ENCODE measurements at places on chromosomes 4 and X. TPM values are rescaled to one million over a fixed set of nuclear protein-coding genes. Genes with fewer than 3 reads are reported as not detected.

The SSX2 gene
- total RNA-seq = not detected

The PLP1 gene
- 265 TPM for total RNA-seq

GRCh38 chr4:37953620-37954293, 6.4 kb upstream of the PTTG2 start:
- no peak for DNase-seq

The PRDM8 gene
- total RNA-seq = 2.6 TPM

GRCh38 chr4:149031399-149031798, 589.2 kb upstream of the NR3C2 start:
- no peak for DNase-seq

The CSAG3 gene
- total RNA-seq = not detected

The RBM46 gene
- not detected for total RNA-seq

- DNase-seq = no peak
Observed at GRCh38 chr4:120693816-120694215, 228.7 kb downstream of the PRDM5 start.

GRCh38 chrX:74195120-74195519, 108.9 kb upstream of the ZCCHC13 start:
- DNase-seq = no peak

The SH2D1A gene
- 1.9 TPM for total RNA-seq

- no peak for DNase-seq
Observed at GRCh38 chr4:113738251-113738650, 23.3 kb downstream of the CAMK2D start.

The ARX gene
- 0.16 TPM for total RNA-seq

DNA sequence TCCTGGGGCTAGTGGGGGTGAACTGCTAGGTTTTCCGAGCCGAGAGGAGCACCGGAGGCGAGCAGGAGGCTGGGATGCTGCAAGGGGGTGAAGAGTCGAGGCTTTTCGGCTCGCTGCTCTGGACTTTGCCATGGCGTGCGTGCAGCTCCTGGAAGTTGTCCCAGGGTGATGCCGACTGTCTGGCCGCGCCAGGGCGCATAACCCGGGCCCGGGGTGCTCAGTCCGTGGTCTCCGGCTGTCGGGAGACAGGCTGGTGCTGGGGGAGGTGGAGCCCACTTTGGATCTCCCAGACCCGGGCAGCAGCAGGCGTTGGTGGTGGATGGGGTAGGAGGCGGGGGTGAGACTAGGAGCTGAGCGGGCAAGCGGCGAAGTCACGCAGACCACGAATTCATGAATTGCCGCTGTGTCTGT, 793 bp downstream of the GRIA3 start:
- DNase-seq = peak; percentile 6

DNA sequence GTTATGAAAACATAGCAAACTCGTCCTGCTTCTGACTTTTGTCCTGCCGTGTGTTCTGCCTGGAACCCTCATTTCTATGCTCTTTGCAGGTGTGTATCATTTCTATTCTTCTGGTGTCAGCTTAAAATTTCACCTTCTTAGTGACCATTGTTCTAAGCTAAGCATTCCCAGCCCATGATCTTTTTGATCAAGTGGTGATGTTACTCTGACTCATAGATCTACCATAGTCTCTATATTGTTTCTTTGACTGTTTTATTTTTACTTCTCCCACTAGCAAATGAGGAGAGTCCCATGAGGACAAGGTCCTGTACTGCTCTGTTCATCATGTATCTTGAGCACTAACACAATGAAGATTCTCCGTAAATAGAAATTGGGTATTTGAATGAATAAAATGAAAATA, 14.1 kb upstream of the CXCL6 start:
- DNase-seq = no peak

The SLC7A11 gene
- total RNA-seq = 18.7 TPM

- no peak for DNase-seq
Observed at GRCh38 chrX:107603429-107604159, 24.7 kb upstream of the PRPS1 start.

The AMELX gene
- not detected for total RNA-seq

The UFSP2 gene
- total RNA-seq = 26.5 TPM

DNA sequence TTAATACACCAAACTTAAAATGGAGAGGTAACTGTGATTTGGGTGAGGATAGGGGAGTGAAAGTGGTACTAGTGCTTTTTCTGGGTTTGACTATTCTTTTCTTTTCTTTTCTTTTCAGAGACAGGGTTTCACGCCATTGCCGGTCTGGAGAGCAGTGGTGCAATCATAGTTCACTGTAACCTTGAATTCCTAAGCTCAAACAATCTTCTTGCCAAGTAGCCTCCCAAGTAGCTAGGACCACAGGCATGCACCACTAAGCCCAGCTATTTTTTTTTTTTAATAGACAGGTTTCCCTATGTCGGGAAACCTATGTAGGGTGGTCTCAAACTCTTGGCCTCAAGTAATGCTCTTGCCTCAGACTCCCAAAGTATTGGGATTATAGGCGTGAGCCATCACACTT, 3.0 kb upstream of the ARMCX4 start:
- DNase-seq = no peak

- no peak for DNase-seq
Observed at GRCh38 chrX:19882066-19882775, 5.2 kb downstream of the SH3KBP1 start.

The TMPRSS11B gene
- not detected for total RNA-seq

The PCSK1N gene
- total RNA-seq = 9.3 TPM

- no peak for DNase-seq
Observed at GRCh38 chrX:144612076-144612475, 635.2 kb upstream of the SPANXN1 start.

- no peak for DNase-seq
Observed at GRCh38 chr4:16820329-16820728, 78.1 kb downstream of the LDB2 start.

The CLDN34 gene
- total RNA-seq = 0.33 TPM

The HMX1 gene
- 1.1 TPM for total RNA-seq

- DNase-seq = no peak
Observed at GRCh38 chr4:11596989-11597388, 168.3 kb upstream of the HS3ST1 start.

DNA sequence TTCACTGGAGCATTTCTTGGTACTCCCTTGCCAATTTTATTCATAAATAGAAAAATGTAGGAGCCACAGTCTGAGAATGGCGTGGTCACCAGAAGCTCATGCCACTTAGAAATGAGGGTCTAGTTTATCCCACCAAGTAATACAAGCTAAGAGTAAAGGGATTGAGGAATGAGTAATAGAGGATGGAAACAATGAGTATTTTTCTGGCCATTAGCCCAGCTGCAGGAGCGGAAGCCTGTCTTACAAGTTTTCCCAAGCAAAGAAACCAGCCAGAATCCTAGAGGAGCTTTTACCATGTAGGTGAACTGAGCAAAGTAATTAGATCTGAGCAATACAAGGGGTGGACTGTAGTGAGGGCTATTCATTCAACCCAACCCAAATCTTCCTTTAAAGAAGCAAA, 160.7 kb upstream of the NPY2R start:
- no peak for DNase-seq

DNA sequence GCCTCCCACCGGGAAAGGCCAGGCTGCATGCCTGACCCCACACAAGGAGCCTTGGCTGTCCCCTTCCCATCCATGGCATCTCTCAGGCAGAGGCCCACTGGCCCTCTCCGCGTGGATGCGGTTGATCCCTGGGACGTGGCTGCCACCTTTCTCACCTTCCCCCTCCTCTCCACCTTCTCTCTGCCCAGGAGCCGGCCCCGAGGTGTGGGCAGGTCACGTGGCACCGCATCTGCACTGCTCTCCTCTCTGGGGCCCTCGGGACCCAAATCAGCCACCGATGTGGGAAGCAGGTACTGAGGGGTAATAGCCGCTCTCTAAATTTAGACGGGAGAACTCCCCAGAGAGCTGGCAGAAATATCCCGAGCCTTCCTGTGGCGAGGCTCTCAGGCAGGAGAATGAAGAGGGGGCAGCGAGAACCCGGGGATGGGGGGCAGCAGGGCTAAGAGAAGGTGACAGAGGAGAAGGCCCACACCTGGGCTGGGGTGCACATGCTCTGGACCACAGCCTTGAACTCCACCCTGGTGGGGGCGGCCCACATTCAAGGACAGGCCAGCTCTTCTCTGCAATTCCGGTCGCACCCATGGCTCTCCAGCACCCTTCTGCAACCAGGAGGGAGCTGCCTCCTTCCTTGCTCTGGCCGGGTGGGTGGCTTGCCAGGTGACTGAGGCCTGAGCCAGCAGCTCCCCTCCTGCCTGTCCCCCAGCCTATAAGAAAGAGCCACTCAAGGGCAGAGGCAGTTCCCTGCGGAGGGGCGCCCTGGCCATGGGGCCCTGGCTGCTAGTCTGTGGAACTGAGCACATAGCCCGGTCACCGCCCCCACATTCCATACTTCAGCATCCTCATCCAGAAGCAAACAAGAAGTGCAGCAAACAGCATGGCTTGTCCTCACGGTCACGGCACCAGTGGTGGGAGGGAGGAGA, 9.6 kb upstream of the DUSP9 start:
- DNase-seq = no peak

GRCh38 chrX:133985164-133985966, at the start of gene GPC3:
Gene GPC3, minus strand, starts transcription at chrX:133985594.
- peak; percentile 68 for DNase-seq

DNA sequence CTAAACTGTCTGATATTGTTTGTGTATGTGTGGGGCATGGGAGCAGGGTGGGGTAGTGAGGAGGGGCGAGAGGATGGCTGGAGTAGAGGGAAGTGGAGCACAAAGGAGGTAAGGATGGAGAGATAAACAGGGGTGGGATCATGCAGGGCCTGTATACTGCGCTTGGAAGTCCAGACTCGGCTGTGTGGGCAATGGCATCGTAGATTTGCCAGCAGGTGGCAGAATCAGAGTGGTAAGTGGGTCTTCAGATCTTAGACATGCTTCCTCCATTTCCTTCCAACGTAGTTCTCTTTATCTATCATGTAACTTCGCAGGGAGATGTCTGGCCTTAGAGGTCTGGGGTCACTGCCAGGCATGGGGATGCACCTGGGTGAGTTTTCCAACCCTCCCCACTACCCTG, 155.5 kb downstream of the PDGFRA start:
- no peak for DNase-seq

- DNase-seq = no peak
Observed at GRCh38 chr4:85889314-85889713, 414.4 kb downstream of the ARHGAP24 start.

DNA sequence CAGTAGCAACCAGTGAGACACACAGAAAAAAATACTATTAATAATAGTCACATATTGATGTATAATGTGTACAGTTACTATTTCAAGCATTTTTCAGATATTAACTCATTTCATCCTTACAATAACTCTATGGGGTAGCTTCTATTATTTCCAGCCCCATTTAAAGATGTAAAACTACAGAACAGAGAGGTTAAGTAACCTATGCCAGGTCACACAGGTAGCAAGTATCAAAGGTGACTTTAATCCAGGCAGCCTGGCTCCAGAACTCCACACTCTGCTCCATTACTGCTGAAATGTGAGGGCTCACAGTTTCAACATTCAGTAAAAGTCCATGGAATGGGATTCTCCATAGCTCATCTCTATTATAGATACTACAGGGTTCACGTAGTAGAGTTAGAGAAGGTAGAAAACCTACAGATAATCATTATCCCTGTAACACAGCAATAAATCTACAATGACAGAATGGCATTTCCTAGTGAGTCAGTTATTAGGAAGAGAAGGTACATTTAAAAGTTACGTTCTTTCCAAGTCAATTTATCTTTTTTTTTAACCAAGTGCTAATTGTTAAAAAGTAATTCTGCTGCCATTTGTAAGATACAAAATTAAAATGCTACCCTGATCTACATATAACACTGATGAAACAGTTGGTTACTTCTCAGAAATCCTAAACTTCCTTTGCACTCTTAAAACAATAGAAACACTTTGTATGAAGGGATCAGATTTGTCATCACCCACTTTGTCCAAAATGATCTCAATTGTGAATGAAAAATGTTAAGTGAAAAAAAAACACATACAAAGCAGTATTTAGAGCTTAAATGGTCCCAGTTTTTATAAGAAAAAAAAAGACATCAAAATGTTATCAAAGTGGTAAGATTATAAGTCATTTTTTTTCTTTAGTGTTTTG, 18.7 kb downstream of the RELL1 start:
- DNase-seq = no peak

- DNase-seq = no peak
Observed at GRCh38 chrX:39616098-39616729, 481.5 kb downstream of the BCOR start.

DNA sequence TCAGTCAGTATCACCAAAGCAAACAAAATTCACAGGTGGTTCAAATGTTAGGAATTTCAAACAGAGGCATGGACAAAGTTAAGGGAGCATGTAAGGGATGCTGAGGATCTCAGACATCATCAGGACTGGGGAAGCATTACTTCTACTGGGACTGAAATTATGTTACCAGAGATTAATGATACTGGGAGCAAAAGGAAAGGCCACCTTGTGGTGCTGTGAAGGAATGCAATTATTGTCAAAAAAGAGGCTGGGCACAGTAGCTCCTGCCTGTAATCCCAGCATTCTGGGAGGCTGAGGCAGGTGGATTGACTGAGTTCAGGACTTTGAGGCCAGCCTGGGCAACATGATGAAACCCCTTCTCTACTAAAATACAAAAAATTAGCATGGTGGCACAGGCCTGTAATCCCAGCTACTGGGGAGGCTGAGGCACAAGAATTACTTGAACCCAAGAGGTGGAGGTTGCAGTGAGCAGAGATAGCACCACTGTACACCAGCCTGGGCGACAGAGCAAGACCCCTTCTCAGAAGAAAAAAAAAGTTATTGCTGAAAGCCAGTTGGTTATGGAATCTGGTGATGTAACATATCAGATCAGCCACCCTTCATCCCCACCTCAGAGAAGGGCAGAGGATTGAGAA, 954.3 kb downstream of the PCDH7 start:
- peak; percentile 4 for DNase-seq

The PROM1 gene
- total RNA-seq = 60.8 TPM

DNA sequence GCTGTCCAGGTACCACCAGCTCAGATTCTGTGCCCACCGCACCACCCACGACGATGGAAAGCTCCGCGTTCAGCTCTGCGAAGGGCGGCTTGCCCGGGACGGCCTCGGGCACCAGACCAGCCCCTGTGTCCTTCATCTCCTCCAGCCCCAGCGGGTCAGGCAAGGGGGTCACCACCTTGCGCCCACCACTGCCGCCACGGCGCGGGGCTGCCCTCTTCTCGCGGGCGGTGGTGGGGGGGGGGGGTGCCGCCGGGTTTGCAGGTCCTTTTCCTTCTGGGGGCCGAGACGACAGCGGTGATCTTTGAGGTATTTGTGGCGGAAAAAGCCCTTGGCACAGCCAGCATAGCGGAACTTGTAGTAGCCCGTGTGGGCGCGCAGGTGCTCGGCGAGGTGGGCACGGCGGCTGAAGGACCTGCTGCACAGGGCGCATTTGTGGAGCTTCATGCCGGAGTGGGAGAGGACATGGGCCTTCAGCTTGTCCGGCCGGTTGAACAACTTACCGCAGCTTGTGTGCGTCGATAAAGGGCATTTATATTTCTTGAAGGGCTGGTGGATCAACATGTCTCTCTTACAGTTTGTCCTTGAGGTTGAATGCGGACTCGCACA, 50.9 kb downstream of the CFAP299 start:
- no peak for DNase-seq

GRCh38 chr4:140061194-140061593, 92.8 kb downstream of the MAML3 start:
- no peak for DNase-seq

DNA sequence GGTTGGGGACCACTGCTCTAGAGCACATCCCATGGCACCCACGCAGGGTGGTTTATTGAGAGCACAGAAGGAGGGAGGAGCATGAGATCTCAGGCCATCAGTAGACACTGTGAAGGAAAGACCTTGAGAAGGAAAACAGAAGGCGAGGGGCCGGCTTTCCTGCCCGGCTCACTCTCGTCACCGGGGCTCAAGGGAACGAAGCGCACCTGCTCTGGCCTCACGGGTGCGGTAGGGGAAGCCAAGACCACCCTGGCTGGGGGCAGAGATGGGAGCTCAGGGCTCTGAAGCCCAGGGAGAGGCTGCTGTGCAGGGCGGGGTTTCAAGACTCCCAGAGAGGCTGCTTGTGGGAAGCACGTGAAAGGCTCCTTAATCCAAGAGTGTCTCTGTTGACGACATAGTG, 105.9 kb downstream of the TNIP2 start:
- DNase-seq = no peak

Data from neural crest cell (in vitro differentiated cells).